ENCODE measurements at places on chromosomes 3 and 15.

DNA sequence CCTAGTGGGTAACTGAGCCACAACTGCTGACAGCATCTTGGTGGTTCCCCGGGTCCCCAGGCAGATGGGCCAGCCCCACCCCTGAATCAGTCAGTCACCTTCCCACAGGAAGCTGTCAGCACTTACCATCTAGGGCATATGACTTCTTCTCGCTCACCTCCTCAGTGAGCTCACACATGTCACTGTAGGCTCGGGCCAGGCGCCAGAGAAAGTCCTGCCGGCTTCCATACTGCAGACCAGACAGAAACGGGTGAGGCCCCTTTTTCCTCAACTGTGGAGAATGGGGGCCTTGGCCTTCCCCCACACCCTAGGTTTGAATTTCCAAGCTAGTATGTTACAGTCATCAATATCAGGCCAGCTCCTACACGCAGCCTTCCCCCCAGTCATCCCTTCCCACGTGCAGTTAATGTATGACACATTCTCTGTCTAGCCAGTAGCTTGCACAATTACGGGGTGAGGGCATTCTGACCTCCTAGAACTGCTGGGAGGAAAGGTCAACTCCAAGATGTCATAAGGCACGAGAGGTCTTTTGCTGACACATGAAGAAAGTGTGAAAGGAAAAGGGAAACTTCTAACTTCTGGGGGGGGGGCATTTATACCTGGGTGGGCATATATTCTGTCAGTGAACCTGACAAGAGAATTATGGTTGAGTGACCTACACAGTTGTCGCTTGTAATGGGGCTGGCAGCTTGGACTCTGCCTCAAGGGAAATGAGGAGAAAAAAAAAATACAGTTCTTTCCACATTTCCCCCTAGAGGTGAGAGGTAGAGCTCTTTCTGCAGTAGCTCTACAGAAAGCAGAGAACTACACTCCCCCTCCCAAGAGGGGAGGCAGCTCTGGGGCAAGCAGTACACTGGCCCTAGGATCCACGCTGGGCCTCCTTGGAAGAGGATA, 10.9 kb downstream of the RMDN3 start:
- DNase-seq = peak; percentile 61

DNA sequence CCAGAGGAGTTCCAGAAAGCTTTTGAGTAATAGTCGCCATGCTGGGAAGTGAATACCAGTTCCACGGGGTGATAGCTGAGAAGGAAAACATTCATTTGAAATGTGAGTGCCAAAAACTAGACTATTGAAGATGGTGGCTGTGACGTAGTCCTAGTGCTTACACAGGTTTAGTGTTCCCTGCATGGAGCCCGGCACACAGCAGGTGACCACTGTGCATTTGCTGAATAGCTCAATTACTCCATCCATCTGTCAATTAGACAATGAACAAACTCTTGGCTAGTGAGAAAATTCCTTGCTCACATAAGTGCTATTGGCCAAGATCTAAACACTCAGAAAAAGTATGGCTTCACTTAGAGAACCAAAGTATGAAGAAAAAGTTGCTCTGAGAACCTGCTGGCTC, 448.1 kb upstream of the WNT5A start:
- no peak for DNase-seq

DNA sequence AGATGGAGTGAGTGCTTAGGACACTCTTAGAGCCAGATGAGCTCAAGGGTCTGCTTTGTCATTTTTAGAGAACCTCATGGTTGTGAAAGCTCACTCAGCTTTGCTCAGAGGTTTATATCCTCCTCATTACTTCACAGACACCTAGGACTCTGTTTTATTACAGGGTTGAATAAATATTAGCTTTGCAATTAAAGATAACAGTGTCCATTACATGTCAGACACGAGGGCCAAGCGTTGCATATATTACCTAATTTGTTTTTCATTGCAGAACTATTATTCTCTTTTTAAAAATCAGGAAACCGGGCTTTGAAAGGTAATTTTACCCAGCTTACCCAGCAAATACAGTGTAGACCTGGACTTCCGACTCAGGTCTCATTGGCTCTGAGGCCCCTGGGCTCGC, 16.1 kb downstream of the MAP6D1 start:
- no peak for DNase-seq

DNA sequence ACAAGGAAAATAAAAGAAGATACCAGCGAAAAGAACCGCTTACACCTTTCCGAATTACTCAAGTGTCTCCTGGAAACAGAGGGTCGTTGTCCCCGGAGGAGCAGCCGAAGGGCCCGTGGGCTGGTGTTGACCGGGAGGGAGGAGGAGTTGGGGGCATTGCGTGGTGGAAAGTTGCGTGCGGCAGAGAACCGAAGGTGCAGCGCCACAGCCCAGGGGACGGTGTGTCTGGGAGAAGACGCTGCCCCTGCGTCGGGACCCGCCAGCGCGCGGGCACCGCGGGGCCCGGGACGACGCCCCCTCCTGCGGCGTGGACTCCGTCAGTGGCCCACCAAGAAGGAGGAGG, 325 bp downstream of the ALCAM start:
- peak; percentile 28 for DNase-seq

DNA sequence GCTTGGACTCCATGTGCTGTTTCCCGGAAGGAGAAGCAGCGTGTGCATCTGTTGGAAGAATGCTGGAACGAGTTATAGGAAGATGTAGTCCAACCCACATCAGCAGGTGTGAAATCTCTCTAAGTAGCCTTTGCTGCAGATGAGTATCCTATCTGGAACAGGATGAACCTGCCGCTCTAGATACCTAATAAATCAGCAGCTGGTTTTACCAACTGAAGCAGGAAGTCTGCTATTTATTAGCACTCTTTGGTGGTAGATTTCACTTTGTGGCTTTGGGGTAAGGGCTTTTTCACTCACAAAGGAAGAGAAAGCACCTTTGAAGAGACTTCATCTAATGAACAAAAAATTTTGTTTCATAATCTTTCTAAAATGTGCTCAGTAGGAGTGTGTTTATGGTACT, 66.4 kb downstream of the DCUN1D1 start:
- DNase-seq = peak; percentile 61

DNA sequence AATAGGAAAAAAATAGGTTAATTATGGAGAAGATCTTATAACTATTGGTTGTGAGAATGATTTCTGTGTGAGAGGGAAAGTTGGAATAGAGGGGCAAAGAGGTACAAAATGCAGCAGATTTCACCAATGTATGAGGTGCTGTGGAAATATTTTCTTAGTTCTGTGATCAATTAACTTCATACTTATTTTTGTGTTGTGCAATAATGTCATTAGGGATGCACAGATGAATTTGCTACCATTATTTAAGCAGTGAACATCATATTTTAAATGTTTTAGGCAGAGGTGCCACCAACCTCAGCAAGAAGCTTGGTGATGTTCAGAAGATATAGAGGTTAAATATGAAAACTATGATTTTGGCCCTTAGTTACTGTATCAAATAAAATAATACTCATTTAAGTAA, 21.6 kb downstream of the MBNL1 start:
- DNase-seq = no peak

- DNase-seq = no peak
Measured at GRCh38 chr15:78209646-78210348, 24.6 kb downstream of the ACSBG1 start.

DNA sequence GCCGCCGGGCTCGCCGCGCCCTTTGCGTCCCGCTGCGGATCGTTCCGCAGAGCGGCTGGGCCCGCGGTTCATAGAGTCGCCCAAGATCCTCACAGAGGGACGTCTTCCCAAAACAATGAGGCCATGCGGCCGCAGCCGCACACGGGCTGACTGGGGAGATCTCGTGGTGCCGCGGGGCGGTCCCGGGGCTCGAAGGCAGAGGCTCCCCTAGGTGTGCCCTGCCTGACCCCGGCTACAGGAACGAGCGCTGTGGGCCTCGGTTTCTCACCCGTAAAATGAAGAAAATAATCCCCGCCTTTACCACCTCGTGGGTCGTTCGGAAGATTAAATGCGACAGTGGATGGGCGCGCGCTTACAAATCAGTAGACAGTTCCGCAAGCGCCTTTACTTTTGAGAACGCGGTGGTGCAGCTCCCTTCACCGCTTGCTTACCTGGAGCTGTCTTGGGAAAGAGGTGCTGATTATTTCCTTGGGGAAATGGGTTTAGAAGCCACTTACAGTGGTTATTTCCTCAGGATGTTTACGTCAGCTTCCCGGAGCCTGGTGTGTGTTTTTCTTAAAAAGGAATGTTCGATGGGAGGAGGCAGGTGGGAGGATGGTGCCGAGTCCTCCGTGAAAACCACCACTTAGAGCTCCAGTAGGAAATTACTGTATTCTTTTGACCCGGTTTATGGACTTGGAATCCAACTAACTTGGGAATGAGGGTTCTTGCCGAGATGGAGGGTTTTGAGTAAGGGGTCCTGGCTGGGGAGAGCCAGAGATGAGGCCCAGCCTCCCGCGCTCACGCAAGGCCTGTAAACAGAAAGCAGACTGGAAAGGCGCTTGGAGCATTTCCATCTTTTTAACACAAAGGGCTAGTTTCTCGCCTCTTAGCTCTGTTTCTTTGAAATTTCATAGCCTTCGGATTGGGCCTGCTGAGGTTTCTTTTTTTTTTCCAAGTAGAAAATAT, 1.9 kb upstream of the MEX3B start:
- DNase-seq = peak; percentile 75

DNA sequence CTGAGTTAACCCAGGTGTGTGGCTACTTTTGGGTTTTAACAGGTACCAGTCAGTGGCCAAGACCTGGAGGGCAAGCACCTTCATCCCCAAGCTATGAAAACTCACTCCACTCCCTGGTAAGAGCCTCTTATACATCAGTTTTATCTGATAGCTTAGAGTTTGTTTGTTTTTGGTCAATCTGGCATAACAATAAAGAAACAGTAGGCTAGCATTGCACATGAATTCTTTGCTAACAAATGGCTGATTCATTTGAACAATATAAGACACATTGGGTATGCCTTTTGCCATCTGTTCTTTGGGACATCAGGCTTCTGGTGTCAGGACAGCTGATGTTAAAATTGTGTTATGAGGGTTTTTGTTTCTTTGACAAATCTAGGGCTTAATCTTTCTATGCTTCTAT, 125.0 kb upstream of the CGNL1 start:
- DNase-seq = no peak

- no peak for DNase-seq
Measured at GRCh38 chr3:9361691-9362388, 1.0 kb upstream of the THUMPD3 start.

DNA sequence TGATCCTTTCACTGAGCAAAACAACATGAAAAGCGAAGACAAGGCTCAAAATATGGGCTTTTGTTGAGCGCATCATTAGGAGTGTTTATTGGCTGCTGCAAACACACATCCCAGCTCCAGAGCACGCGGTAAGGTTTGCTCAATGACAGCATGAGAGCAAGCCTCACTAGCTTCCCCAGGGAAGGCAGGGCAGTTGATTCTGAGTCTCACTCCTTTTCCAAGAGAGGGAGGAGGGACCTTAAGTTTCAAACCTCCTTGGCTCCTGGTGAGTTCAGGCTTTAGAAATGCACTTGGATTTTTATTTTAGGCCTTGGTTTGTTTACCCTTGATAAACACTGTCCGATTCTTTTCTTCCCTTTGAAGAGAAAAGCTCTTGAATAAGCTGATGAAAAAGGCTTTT, 69.1 kb upstream of the CACNA2D3 start:
- DNase-seq = no peak

GRCh38 chr3:8466526-8466925, 35.1 kb upstream of the LMCD1 start:
- no peak for DNase-seq

GRCh38 chr15:87959080-87959479, 297.5 kb downstream of the NTRK3 start:
- no peak for DNase-seq

- no peak for DNase-seq
Measured at GRCh38 chr3:120130656-120131055, 36.4 kb upstream of the GSK3B start.

- no peak for DNase-seq
Measured at GRCh38 chr3:133213937-133214336, 175.7 kb downstream of the TMEM108 start.

GRCh38 chr15:48371961-48372360, 40.7 kb downstream of the DUT start:
- DNase-seq = no peak

GRCh38 chr3:194305356-194306108, 45.6 kb downstream of the CPN2 start:
- DNase-seq = no peak

DNA sequence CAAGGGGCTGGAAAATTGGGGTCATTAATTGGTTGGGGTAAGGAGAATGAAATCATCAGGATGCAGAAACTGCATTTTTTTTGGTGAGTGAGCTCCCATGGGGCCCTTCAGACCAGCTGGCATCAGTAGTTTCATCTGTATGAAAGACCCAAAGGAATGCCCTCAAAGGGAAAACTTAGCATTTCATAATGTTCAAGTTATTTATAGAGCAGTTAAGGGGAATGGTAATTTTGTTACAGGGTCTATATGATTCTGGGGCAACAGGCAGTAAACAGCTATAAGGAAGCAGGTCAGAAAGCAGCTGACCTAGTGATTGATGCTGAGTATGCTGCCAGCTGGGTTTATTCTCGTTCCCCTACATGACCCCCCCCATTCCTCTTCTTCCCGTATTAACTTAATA, 448.9 kb downstream of the OCA2 start:
- DNase-seq = no peak

GRCh38 chr3:33791477-33792166, 6.8 kb upstream of the PDCD6IP start:
- DNase-seq = peak; percentile 95

- DNase-seq = no peak
Measured at GRCh38 chr3:148974726-148975125, 16.6 kb upstream of the GYG1 start.

- peak; percentile 67 for DNase-seq
Measured at GRCh38 chr3:62876064-62876463, 848 bp upstream of the CADPS start.

DNA sequence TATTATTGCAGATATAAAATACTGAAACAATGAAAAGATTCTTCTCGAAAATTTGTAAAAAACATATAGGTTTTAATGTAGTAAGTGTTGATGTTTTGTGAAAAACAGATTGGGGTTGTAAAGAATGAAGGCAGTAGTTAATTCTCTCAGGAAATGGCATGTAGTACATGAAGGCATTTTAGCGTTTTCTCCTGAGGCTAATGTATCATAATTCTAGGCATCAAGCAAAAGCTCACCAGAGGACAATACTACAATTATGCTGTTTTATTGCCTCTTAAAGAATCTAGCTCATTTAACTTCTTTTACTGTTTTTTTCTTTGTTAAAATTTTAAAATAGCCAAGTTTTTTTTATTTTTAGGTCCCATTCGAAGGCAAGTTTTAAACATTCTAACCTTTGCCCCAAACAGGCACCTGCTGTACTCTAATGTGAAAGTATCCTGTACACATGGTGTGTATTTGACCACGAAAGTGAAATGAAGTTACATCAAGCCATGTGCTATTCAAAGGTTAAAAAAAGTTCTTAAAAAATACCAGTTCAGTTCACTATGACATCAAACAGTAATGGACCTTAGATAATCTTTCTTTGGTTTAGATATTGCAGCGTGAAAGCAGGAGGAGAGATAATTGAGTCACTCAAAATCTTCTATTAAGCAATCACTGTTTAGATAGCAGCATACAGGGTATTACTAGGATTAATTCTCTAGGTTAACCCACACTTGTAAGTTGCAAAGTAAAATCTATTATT, 163.6 kb downstream of the ECT2 start:
- peak; percentile 3 for DNase-seq
